ENCODE measurements at places on chromosomes 13 and 19.

DNA sequence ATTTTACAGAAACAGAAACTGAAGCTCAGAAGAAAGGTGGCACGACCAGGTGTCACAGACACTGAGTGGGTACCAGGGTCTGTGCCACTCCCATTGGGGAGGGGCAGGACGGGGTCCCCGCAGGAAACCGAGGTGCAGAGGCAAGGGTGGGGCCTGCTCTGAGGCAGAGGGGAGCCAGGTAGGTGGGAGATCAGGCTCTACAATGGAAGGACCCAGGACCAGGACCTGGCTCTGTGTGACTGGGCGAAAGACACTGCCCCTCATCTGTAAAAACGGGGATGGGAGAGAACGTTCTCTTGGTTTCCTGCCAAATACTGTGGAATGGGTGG lies 2.8 kb downstream of the PTGIR start:
- no peak for DNase-seq

DNA sequence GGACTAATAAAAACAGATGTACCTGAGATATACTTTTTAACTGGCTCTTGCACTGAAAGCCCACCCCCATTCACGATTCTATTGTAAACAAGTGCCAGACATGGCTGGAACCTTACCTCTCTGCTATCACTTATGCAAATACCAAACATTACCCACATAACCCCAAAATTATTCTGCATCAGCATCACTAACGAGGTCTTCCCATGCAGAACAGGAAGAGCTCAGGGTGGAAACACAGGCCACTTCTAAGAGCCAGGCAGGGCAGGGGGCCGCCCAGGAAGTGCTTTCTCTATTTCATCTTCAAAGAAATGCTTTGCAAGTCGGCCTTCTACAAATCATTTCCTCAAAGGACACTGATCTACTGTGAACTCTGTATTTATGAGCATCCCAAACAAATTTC lies 7.3 kb downstream of the IRS2 start:
- DNase-seq, result no peak

- DNase-seq, result peak; percentile 94
Measured at GRCh38 chr19:17948514-17948900, 15.7 kb downstream of the CCDC124 start.

GRCh38 chr13:76813891-76814290 lies 72.3 kb downstream of the KCTD12 start:
- DNase-seq, result no peak

- peak; percentile 59 for DNase-seq
Measured at GRCh38 chr13:111292710-111293485, 27.5 kb upstream of the TEX29 start.

- DNase-seq, result no peak
Measured at GRCh38 chr19:18418483-18419194, 559 bp upstream of the SSBP4 start.

GRCh38 chr13:74288361-74288911 lies 154.2 kb upstream of the KLF12 start:
- DNase-seq, result peak; percentile 97

GRCh38 chr19:51123802-51124201 lies 904 bp upstream of the SIGLEC9 start:
- DNase-seq, result no peak

DNA sequence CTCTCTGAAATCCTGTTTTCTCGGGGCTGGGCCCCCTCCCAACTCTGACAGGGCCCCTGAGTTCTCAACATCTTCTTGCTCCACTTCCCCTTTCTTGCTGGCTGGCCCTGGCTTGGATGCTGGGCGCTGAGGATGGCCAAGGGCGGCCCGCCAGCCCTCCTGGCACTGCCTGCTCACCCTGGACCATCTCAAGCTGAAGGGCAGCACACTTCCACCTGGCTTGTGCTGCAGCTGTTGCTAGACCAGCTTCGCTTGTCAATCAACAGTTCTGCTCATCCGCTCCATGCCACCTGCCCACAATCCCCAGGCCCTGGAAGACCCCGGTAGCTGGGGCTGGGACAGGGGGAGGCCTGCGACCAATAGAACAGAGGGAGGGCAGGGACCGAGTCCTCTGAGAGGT lies 6.9 kb upstream of the GMIP start:
- DNase-seq, result no peak

DNA sequence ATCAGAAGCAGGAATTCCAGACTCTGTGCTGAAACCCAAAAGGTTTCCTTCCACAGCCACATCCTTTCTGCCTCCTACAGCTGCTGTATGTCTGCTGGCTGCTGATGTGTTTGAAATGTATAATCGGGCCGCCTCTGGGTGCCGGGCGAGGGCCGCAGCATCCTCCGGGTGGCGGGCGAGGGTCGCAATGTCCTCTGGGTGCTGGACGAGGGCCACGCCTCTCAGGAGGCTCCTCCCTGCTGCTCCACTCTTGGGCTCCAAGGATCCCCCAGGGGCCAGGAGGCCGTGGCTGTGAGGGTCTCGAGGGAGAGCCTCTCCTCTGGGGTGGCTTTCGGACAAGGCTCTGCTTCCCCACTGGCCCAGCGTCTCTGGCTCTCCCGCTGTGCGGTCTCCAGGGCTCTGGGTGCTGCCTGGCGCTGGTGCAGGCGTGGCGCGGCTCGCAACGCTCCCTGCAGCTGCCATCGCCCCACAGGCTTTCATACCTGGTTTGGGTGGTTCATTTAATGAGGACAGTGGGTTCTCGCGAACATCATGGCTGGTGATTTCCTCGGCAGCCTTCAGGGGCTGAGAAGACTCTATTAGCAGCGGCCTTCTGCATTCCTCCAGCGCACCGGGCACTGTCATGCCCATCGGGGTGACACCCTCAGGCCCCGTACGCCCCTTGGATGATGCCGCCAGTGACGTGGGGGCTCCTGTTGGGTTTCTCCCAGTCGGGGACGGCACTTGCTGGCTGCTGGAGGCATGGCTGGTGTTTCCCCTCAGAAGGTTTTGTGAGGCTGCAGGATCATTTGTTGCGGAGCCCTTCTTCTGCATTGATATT lies 41.8 kb upstream of the GRTP1 start:
- peak; percentile 82 for DNase-seq

- DNase-seq, result no peak
Measured at GRCh38 chr13:66585669-66586203, 644.4 kb downstream of the PCDH9 start.

- no peak for DNase-seq
Measured at GRCh38 chr13:34971473-34971872, 29.4 kb downstream of the NBEA start.

GRCh38 chr13:82187227-82187626 lies 1695.0 kb downstream of the SLITRK1 start:
- DNase-seq, result no peak

GRCh38 chr13:32956595-32956933 lies 59.7 kb upstream of the KL start:
- DNase-seq, result no peak

DNA sequence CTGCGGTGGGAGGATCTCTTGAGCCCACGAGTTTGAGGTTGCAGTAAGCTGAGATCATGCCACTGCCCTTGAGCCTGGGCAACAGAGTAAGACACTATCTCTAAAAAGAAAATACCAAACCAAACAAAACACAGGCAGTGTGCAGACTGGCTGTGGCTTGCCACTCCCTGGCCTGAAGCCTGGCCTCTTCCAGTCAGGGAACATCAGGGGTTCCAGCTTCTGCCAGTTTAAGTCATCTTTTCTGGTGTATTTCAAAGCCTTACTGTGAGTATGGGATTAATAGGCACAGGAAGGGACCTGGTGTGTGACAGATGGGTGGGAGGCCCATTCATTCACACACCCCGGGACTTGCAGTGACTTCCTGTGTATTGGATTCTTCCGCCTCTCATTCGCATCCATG lies 27.0 kb upstream of the F2RL3 start:
- DNase-seq, result no peak

DNA sequence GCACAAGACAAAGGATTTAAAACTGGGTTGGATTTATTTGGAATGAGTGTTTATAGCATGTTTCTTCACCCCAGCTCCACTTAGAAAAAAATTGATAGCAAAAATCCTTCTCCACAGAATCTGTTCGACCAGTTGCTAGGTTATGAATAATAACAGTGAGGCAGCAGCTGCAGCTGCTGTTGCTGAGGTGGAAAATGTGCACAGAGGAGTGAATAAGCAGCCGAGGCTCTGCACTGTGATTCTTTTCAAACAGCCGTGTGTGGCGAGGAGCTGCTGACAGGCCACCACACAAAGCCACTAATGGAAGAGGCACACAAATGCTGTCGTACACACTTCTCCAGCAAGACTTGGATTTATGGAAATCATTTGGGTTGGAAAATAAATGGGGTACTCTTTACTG lies 6.4 kb upstream of the RASL11A start:
- DNase-seq, result peak; percentile 37

- no peak for DNase-seq
Measured at GRCh38 chr19:55228403-55229031, at the start of gene TMEM86B. Gene TMEM86B (minus strand): TSS chr19:55228763. CDS start chr19:55228741, 22 bp downstream.

DNA sequence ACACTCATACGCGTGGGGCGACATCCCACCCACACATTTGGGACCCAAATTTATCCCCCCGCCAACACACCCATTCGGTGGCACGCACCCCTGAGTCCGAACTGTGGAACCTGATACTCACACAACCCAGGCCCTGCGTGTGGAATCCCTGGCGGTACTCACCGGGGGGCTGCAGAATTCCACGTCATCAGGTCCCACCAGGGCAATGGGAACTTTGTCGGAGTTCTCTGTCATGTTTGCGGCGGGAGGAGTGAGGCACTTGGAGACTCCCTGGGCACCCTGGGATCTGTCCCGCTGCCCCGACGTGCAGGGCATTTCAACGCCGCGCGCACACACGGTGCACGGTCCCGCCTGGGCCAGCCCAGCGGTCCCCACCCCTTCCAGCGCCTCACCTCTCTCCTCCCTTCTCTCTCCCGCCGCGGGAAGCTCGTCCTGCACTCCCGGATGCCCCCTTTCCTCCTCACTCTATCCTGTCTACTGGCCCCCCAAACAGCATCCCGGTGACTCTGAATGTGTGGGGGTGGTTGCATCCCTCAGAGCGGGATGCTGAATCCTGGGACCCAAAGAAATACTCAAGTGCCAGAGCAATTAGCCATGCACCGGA lies at the start of gene CNMD:
Gene CNMD (minus strand): TSS at position 353 of the 604 bp plus-strand sequence. CDS start 119 bp downstream, at position 234.
- DNase-seq, result no peak

DNA sequence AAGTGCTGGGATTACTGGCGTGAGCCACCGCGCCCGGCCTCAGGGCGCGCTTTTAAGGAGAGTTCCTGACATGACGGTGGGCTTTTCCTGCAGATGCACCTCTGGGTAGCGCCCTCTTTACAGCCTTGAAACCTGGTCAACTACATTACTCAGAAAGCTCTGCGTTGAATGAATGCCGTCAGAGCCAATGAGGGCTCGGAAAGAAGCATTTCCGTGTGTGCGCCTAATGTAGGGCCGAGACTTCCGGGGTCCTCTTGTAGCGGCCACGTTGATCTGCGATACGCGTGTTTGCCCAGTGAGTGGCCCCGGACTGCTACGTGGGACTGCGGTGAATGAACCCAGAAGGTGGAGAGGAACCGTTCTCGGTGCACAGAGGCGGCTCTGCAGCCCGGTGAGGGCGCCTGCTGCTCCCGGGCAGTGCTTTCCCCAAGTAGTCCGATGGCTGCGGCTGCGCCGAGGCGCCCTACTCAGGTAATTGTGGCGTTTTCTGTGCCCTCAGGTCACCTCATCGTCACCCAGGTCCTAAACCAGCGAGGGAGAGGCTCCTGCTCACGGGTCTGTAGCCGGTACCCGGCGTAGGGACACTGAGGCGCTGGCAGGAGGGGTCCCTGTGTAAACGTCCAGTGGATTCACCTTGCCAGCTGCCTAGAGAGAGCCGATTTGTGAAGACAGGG lies 4.9 kb upstream of the ZNF552 start:
- DNase-seq, result peak; percentile 84
